Ecto neural progenitor cell (in vitro differentiated cells): ENCODE measurements at places on chromosomes 6 and 20.

- no peak for DNase-seq
These were observed 44.8 kb upstream of the RNGTT start for GRCh38 chr6:89008001-89008814.

GRCh38 chr6:7254980-7255835 lies 57.8 kb downstream of the SSR1 start:
- no peak for DNase-seq

GRCh38 chr6:74568861-74569260 lies 637.0 kb downstream of the COL12A1 start:
- no peak for DNase-seq

GRCh38 chr6:129416337-129416990 lies 293.5 kb downstream of the ARHGAP18 start:
- DNase-seq, result no peak

- DNase-seq, result no peak
These were observed 101.5 kb downstream of the RPP40 start for GRCh38 chr6:4902363-4902762.

- no peak for DNase-seq
These were observed 17.1 kb upstream of the CALHM6 start for GRCh38 chr6:116444092-116444491.
